ENCODE measurements at places on chromosomes 7 and 10.

DNA sequence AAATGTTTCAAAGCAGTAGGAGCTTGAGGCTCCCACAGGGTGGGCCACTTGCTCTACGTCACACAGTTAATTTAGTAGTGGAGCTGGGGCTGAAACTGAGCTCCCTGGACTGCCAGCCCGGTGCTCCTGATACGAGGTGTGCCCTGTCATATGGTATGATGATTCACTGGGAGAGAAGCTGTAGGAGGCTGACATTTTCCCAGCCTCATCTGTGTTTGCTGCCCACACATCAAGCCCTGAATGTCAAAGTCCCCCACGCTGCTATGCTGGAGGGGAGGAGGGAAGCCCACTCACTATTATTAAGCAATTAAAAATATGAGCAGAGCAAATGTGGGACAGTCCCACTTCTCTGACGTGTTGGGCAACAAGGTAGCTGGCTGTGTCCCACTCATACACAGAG lies 81.2 kb upstream of the SORCS3 start:
- DNase-seq = no peak

DNA sequence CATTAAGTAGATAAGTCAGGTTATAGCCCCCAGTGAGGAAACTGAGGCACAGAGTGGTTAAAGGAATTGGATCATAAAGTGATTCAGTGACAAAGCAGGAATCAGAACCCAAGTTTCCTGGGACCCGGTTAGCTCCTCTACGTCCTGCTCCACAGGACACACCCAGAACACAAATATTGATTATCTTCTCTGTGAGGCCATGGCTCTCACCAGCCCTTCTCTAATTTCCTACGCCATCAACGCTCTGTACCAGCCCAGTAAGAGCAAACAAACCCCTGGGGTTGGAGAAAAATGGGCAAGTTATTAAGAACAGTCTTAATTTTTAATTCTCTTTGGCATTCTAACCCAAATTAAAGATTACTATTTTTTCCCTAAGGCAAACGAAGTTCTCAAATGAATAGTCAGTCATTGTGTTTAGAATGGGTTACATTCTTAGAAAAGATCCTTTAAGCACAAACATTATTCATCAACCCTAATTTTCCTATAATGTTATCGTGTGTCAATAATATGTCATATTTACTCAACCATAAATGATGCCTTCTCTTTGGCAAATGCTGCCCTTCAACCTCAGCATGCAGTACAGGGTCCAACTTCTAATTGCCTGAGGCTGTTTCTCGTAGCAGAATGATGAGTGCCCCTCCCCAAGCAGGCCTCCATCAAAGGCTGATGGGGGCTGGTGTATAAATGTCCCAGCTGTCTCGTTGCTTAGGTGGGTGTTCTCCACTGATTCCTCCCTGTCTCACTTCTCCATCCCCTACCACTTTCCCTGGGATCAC lies 25.4 kb upstream of the TM9SF3 start:
- DNase-seq = no peak

GRCh38 chr7:20521243-20521642 lies 94.2 kb upstream of the ABCB5 start:
- no peak for DNase-seq

DNA sequence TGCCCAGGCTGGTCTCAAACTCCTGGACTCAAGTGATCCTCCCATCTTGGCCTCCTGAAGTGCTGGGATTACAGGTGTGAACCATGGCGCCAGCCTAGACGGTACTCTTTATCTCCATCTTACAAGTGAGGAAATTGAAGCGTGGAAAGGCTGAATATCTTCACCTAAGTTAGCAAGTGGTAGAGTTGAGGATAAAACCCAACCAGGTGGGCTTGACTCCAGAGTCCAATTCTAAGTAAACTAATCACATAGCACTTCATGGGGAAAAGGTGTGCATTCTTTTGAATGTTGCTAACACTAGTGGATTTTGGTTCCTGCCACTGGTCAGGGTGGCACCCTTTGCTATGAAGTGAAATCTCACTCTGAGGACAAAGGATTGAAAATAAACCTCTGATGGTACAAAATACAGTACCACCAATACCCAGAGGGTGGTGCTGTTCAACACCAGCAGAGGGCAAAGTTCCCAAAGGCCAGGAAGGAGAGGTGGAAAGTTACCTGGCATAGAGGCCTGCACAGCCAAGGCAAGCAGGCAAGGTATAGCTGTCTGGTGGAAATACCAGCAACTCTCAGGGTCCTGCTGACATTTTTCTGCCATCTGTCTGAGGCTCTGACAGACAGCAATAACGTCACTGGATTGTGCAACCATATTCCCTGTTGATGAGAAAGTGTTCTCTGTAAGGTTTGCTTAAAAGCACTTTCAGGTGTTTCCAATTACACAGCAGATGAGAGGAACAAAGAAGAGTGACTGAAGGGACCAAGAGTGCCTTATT lies 17.6 kb downstream of the ZDHHC16 start:
- no peak for DNase-seq

GRCh38 chr7:142804728-142805207 lies 34.0 kb downstream of the PRSS2 start:
- no peak for DNase-seq

DNA sequence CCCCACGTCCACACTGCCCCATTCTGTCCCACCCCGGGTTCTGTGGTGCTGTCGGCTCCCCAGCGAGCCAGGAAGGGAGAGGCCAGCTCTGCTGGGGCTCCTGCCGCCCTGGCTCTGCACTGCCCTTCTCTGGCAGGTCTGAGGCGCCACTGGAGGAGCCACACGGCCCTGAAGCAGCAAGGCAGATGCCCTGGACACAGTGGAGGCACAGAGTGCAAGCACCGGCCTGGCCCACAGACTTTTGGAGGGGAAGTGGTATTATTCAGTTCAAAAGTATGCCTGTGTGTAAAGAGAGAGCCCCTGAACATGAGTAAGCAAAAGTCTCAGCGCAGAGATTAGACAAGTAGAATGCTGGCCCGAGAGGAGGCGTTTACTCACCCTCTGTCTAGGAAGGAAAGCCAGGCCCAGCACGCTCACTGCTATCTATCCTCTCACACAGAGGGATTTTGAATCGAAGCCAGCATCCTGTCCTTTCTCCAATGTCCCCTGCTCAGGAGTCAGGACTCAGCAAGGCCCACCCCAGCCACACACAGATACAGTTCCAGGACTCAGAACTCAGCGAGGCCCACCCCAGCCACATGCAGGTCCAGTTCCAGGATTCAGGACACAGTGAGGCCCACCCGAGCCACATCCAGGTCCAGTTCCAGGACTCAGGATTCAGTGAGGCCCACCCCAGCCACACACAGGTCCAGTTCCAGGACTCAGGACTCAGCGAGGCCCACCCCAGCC lies 115.0 kb downstream of the EGFR start:
- no peak for DNase-seq

DNA sequence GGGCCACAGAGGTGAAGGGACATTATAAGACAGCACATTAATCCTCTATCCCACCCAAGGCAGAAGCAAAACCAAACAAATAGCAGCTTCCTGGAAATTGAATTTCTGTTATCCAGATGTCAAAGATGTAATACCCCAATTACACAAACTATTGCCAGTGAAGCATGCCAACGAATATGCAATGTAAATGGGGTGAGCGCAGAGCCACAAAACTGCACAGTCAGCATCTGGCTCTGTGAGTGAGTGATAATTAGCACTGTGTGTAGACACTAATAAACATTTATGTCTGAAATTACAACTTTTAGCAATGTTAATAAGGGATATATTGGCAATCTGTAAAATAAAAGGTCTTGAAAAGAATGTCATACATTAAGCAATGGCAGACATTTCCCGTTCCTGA lies 3.2 kb downstream of the BEND7 start:
- DNase-seq = no peak
